ENCODE measurements at places on chromosomes 11 and 22.

DNA sequence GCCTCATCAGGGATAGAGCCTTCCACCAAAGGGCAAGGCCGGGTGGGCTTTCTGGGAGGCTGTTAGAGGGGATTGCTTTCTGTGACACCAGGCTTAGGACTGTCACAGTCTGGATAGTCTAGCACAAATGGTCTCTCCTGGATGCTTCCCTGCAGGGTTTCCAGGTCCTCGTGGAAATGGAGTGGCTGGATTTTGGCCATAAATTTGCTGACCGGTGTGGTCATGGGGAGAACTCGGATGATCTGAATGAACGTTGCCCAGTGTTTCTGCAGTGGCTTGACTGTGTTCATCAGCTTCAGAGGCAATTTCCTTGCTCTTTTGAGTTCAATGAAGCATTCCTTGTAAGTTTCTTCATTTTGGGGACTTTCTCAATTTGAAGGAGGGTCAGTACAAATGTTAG, 67.1 kb upstream of the HORMAD2 start:
- DNase-seq: no peak

GRCh38 chr22:50063589-50064393, 5.7 kb upstream of the TTLL8 start:
- DNase-seq: no peak

GRCh38 chr11:70547386-70547785, 149.1 kb downstream of the CTTN start:
- no peak for DNase-seq

DNA sequence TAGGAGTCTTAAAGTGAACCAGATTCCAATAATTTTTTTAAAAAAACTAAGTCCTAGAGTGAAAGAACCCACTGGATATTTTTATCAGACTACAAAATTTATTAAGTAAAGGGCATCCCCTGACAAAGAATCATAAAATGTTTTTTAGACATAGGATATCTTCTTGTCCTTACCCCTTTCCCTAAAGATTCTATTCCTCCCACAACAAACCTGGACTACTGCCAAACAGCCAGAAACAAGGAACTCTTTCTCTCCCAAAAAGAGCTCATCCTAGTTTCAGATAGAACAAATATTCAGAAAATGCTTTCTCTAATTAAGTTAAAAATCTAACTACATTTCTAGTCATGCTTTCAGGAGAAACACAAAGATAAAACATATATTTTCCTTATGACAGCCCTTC, 327.1 kb downstream of the FAM181B start:
- no peak for DNase-seq

DNA sequence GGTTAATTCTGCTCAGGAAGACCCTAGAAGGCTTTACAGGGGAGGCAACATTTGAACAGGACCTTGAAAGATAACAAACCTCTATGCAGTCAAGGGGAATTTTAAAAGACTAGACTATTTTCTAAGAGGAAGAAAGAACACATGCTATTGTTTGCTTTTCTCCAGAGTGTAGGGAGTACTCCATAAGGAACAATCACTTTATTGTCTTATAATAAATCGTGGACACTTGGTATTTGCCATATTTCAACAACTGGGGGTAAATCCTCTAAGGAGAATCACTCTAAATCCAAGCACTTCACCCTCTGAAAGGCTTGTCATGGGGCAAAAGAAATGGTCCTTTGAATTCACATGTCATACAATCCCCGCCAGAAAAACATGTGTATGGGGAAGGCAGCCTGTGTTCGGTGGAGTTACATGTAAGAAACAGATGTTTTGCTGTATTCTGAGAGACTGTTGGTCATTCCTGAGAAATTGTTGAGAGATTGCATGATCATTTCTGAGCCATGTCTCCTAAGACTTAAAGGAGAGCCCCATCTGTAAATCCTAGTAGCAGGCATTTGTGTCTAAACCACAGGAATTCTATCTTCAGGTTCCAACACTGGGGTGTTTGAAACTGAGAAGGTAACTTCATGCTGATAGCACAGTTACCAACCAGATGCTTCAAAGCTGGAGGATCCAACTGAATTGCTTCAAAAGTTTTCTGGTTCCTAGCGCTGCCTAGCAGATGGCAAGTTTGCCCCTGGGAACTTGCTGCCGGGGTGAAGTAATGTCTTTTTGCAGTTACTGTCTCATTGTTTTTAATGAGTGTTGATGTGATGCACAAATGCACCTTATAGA, 66.8 kb downstream of the FZD4 start:
- no peak for DNase-seq

DNA sequence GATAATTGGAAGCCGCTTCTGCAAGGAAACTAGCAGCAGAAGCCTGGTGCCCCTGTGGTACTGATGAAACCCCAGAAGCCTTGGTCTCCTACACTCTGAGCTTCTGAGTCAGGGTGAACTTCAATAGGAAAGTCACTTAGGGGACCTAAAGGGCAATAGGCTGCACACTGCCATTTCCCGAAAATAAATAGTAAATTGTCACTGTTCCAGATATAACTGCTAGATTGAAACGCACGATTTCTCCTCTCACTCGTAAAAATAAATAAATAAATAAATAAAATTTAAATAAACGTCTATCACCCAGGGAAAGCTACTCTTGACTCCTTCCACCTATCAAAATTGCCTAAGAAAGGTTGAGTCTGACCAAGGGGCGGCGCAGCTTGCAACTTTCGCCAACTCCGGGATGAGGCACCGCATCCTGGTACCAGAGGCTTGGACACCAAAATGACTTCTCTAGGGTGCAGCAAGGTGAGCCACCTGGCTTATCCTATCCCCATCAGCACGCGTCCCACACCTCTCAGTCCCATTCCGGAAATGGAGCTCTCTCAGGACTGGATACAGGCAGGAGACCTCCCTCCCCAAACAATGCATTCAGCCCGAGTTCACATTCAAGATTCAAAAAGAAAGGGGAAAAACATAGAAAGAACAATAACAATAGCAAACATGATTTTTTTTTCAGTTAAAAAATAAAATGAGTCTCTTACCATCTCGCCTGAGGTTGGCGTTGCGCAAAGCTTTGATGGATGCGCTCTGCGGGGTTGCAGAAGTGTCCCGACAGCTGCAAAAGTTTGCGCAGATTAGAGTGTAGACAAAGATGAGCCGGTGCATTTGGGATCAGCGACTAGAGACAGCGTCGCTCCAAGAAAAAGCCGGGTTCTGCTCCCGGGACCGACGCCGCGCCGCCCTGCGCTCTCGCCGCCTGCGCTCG, 583 bp downstream of the PDGFD start:
- peak; percentile 2 for DNase-seq

- DNase-seq: peak; percentile 55
These were observed 694.7 kb downstream of the NTM start for GRCh38 chr11:132064987-132065620.

- DNase-seq: no peak
These were observed 28.5 kb downstream of the AMPD3 start for GRCh38 chr11:10483584-10483983.

GRCh38 chr11:69731110-69731509, 27.3 kb upstream of the FGF19 start:
- DNase-seq: no peak

DNA sequence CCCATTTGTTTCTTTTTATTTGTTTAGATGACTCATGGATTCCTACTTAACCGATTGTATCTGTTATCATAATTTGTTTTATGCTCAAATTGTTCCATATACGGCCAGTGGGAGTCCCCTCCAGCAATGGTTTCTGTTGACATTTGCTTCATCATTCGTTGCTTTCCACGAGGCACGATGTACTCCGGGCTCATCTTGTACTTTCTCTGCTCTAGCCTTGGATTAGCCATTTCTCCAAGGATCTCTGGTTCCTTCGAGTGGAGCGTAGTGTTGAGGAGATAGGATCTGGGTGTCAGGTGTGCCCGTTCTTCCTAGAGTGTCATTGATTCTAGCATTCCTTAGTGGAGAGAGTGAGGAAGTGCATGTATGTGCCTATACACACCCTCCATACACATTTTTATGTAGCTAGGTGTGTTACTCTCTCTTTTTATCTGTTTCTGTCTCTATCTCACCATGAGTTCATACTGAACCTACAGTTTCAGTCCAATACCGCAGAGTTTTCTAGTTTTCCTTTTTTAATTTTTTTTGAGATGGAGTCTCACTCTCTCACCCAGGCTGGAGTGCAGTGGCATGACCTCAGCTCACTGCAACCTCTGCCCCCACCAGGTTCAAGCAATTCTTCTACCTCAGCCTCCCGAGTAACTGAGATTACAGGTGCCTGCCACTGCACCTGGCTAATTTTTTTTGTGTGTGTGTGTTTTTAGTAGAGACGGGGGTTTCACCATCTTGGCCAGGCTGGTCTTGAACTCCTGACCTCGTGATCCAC, 31.4 kb downstream of the TECTA start:
- peak; percentile 9 for DNase-seq

GRCh38 chr11:124922831-124923230, 3.8 kb downstream of the HEPN1 start:
- DNase-seq: no peak

DNA sequence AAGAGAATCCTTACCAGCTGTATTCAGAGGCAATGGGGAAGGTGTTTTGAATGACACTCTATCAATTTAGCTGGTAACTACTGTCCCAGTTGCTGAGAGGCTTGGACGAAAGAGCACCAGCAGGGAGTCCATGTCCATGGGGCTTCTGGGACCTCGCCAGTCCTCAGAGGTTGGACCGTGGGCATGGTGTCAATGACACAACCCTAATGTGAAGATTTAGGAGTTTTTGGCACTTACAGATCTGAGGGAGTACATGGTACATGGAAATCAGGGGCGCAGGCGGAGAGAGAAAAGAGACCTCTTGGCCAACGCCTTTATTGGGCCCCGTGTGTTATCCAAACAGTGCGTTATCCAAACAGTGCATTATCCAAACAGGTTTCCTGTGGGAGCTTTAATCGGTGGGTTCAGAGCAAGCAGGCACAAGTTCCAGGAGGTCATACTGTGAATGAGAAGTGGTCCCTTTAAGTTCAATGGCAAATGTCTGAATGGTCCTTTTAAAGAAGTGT, 169.1 kb upstream of the B3GAT1 start:
- DNase-seq: no peak

GRCh38 chr22:41524251-41524661, 20.0 kb downstream of the POLR3H start:
- DNase-seq: no peak

- DNase-seq: no peak
These were observed 68.5 kb downstream of the SBF2 start for GRCh38 chr11:10225553-10225952.

DNA sequence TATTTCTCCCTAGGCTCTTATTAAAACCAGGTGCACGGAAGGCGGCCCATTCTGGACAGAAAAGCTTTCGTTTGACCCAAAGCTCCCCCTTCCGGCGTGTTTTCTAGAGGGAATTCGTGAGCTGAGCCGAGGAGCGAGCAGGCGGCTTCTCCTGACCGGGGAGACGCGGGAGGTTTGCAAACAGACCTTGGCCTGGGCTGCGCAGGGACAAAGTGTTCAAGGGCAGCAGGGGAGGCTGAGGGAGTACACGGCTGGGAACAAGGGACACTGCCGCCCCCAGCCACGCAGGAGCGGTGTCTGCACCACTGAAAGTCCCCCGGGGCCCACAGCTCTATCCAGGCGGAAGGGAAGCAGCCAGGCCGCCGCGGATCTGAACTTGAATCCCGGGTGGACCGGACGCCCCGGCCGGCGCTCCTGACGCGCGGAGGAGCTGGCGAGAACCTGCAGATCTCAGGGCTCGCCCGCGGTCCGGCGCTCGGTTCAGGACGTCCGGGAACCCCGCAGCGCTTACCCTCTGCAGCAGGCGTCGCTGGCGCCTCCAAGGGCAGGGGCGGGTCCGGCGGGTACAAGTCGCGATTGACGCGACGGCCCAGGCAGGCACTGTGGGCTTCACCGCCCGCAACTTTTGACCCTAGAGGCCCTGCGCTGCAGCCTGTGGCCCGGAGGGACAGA, 101.9 kb downstream of the WT1 start:
- DNase-seq: no peak

GRCh38 chr11:114262681-114263512, 33.3 kb upstream of the NNMT start:
- DNase-seq: peak; percentile 62

- peak; percentile 54 for DNase-seq
These were observed 26.2 kb downstream of the TCP11L1 start for GRCh38 chr11:33065445-33066178.

DNA sequence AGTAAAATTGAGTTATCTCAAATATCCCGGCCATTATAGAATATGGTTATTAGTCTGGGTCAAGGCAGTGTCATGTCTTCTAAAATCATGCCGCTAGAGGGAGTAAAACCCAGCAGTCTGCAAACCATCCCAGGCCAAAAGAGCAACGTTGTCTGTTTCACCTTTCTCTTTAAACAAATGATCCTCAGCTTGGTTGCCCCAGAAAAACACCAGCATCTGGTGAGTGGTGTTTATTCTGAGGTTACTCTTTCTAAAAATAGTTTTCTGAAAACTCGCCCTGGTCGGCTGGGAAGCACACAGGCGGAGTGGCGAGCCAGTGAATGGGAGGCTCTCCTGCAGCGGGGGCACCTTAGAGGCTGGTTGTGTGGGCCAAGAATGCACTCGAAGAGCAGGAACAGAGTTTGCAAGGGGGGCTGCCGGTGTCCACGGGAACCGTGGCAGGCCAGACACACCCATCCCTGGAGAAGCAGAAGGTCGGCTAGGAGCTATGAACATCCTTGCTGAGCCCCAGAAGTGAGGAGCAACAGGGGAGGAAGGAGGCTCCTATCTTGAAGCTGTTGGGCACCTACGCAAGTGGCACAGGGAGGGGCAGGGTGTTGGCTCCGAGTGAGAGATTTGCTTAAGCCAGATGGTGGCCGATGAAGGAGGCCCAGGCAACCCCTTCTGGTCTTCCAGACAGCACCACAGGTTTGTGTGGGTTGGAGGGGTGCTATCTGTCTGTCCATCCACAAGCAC, 297.1 kb downstream of the ETS1 start:
- DNase-seq: peak; percentile 85

DNA sequence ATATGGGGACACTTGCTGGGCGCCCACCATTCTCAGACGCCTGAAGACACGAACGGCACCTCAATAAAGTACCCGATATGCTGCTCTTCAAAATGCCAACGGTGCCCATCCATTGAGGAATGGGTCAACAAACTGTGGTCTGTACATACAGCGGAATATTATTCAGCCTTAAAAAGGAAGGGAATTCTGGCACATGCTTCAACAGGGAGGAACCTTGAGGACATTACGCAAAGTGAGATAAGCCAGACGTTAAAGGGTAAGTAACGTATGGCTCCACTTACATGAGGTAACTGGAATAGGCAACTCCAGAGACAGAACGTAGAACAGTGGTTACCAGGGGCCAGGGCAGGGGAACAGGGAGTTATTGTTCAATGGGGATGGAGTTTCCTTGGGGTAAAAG, 28.0 kb downstream of the PRDM10 start:
- no peak for DNase-seq
